NCI-H1694 treated with DMSO at 0.1 percent for 48 hours (cell line): ENCODE measurements at places on chromosomes 6 and 20.

- no peak for DNase-seq
These were observed 69.4 kb downstream of the BACH2 start for GRCh38 chr6:90227213-90227612.

DNA sequence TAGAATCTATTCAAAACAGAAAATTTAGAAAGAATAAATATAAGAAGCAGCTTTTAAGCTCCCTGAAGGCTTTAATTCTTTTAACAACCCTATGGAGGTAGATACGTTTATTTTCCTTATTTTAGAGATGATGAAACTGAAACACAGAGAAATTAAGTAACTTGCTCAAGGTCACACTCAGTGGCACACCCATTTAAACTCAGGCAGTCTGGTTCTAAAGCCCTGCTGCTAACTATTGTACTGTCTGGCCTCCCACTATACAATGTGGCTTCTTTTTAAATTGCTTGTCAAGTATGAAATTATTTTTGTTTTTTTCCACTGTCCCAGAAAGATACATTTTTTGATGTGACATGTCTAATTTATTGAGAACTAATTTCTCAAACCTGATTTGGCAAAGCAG is 55.7 kb downstream of the FAM217A start:
- DNase-seq, result no peak

- no peak for DNase-seq
These were observed 903 bp downstream of the CNKSR3 start for GRCh38 chr6:154509421-154510143.

GRCh38 chr6:72955666-72956065 is 269.6 kb downstream of the KHDC1L start:
- DNase-seq, result no peak

DNA sequence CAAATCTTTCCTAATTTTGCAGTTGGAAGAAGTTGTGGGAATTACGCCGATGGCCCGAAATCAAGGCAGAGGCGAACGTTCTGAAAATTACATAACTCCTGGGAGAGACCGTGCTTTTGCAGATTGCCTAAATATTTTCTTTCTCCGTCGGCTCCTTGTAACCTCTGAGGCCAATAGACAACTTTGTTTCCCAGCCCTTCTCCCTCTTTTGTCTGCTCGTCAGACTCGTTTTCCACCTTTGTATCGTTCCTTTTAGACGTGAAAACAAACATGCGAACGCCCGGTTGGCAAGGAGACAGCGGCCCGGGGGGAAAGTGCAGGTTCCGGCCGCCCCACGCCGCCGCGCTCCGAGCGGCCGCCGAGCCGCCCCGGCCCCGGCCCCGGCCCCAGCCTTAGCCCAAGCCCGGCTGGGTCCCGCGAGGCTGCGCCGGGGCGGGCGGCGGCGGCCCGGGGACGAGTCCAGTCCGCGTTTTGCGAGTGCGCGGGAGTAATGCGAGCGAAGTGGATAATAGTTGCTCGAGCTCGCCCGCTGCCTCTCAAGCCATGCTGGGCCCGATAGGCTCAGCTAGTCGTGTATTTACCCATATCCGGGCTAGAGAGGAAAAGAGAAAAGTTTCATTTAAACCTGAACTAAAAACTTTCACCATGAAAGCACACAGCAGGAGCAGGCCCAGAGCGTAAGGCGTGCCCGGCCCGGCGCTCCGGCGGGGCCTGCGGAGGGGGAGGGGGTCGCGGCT is at the start of gene ARID1B:
TSS of gene ARID1B (plus strand) at position 539 of the 737 bp plus-strand sequence. CDS start 303 bp downstream, outside the sequence.
- peak; percentile 59 for DNase-seq

- DNase-seq, result no peak
These were observed 179.9 kb downstream of the CDC5L start for GRCh38 chr6:44567406-44567805.
